ENCODE measurements at places on chromosomes 5 and 9.

DNA sequence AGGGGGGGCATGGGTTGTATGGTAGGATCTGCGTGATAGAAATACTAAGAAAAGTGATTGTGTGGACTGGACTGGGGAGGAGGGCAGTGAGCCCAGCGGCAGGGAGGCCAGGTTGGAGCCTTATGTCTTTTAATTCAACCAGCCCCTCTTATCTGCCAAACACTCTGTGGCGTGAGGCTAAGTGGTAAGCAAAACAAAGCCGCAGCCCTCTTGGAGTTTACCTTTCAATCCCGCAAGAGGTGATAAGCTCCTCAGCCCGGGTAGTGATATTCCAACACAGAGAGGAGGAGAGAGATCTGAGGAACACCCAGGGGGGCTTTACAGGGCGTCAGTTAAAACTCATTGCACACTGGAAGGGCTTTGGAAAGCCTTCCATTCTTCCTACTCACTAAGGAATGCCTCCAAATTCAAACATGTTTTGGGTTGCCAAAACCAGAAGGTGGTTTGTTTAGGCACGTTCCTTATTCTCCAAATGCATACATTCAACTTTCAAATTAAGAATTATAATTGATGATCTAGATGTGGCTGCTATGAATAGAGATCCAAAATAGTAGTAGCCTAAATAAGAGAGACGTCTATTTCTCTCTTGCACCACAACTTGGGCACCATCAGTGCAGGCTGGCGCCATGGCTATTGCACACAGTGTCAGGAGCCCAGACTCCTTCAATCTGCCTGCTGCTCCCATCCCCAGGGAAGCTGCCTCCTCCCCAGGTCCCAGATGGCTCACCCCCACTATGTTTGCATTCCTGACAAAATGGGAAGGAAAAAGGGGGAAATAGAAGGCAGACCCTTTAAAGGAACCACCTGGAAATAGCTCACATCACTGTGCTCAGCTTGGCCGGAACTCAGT lies 75.1 kb upstream of the FSTL4 start:
- no peak for DNase-seq

DNA sequence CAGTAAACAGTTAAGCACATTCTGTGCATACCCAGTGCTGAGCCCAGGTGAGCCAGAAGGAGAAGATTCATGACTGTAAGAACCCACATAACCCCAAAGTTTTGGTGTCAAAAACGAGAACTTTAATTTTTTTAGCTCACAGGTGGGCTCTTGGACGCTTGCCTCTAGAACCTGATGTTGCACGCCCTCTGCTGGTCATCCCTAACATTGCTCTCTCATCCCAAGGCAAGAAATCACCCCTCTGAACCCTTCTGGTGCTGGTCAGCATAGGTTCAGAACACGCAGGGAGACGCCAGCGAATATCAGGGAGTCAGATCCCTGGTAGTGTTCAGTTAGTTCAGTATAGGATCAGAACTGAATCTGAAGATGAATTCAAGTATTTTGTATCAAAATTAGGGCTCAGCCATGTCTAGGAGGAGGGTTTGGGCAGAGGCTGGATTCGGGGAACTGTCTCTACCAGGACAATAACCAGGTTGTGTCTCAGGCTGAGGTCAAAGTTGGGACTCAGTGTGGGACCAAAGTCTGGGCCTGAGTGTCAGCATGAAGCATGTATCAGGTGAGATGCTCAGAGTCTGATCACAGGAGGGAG lies 4.1 kb upstream of the DNAJB5 start:
- peak; percentile 77 for DNase-seq

DNA sequence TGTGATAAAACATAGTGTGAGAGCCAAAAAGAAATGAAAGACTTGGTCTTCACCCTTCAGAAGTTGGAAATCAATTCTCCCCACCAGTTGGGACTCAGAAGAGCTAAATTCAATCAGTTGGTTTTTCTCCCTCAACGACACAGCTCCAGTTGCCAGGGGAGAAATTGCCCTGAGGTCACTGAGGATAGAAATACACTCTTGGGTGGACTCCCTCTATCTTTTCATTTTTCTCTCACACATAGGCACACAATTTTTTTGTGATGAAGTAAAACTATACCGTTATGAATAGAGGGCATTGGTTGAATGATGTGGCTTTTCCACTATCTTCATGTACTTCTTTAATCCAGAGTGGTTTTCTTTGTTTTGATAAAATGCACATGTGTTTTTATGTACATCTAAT lies 80.2 kb downstream of the ZNF366 start:
- no peak for DNase-seq

GRCh38 chr5:135891791-135892190 lies 3.9 kb downstream of the IL9 start:
- no peak for DNase-seq

DNA sequence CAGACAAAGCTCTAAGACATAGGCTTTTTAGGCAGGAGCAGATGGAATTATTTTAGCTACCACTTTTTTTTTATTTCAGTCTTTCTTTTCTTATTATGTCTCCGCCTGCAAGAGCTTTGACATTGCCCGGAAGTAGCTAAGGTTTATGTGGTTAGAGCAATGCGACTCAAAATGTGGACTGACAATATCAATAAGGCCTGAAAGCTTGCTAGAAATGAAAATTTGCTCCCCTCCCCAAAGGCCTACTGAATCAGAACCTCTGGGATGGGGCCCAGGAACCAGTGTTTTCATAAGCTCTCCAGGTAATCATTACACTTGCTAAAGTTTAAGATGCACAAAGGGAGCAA lies 81.3 kb downstream of the SUSD1 start:
- no peak for DNase-seq

DNA sequence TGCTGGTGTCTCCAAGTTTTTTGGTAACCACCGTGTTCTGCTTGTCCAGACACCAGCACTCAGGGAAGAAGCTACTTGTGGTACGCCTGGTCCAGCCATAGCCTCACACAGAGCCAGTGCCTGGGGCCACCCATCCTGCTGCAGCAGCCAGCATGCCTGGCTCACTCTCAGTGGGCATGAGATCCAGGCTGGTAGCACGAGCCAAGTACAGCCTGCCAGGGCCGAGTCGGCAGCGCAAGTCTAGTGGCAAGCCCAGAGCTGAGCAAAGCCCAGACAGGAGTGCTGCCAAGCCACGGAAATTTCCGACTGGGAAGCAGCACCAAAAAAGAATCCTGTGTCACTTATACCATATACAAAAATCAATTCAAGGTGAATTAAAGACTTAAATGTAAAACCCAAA lies 36.3 kb upstream of the FBXL17 start:
- no peak for DNase-seq

GRCh38 chr5:31604240-31604639 lies 34.7 kb upstream of the PDZD2 start:
- DNase-seq = no peak

GRCh38 chr5:14267991-14268708 lies 125.0 kb downstream of the TRIO start:
- DNase-seq = no peak

GRCh38 chr9:137228968-137229896 lies 1.5 kb upstream of the SLC34A3 start:
- no peak for DNase-seq

DNA sequence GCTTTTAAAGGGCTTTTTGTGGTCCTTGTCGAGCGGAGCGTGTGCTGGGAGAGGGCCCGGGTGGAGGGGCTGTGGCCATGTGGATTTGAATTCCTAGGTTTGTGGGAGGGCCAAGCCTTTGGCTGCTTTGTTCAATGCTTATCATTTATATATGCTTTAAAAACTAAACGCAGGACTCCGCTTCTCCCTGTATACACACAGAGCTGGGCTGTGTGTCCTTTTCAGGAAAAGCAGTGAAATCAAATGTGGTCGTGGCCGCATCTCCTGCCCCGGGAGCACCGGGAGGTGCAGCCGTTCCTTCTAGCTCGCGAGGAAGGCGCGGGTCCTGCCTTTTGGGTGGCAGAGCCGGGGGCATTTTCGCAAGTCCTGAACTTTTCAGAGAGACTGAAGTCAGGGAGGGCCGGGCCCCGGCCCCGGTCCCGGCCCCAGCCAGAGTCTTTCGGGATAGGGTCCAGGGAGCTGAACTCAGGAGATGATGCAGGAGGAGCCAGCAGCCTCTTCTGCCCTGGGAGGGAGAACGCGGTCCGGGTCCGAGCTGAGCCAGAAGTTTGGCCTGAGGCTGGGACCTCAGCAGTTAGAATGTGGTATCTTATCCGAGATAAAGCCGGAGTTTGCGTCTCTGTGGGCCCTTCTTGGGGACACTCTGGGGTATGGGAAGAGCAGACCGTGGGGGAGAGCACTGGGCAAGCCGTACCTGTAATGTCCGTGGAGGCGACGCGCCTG lies 158.8 kb downstream of the C9orf152 start:
- DNase-seq = peak; percentile 36

GRCh38 chr5:127673117-127673800 lies 24.4 kb downstream of the CTXN3 start:
- no peak for DNase-seq

- DNase-seq = no peak
Measured at GRCh38 chr5:142360607-142361120, 35.8 kb upstream of the SPRY4 start.

DNA sequence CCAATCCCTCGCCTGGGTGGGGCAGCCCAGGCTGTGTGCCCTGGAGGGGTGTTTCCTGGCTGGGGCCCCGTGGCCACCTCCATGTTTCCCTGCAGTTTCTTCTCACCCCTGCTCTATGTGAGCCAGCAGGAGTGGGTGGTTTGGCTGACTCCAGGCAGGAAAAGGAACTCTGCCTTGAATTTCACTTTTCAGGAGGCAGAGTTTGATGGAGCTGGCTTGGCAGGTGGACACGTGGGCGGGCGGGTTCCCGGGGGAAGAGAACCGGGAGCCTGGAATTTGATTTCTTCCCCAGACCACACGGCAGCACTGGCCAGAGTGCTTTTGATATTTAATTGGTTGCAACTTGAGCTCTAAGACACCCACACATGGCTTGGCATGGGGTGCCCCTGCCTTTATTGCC lies 119.8 kb upstream of the PANK3 start:
- DNase-seq = no peak

- no peak for DNase-seq
Measured at GRCh38 chr5:75368391-75368790, 31.4 kb downstream of the HMGCR start.

GRCh38 chr5:19655627-19656026 lies 332.4 kb downstream of the CDH18 start:
- DNase-seq = no peak

- peak; percentile 37 for DNase-seq
Measured at GRCh38 chr5:113678924-113679575, 165.6 kb downstream of the YTHDC2 start.

DNA sequence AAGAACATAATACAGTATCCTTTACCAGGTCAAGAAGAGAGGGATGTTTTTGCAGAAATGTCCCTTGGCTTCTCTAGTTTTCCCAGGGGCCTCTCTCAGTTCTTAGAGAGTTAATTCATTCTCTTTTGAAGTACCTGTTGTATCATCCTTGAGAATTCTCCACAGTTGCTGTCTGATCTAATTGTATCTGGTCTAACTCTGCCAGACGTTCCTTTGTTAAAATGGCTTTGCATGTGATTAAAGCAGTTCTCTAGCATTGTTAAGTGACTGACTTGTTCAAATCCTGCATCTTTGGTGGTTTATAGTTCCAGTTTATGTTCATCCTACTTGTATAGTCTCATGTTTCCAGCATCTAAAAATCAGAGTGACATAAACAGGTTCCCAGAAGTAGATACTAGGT lies 65.0 kb downstream of the KIAA1958 start:
- DNase-seq = no peak

- DNase-seq = no peak
Measured at GRCh38 chr5:17413691-17414090, 84.3 kb upstream of the TAF11L2 start.

DNA sequence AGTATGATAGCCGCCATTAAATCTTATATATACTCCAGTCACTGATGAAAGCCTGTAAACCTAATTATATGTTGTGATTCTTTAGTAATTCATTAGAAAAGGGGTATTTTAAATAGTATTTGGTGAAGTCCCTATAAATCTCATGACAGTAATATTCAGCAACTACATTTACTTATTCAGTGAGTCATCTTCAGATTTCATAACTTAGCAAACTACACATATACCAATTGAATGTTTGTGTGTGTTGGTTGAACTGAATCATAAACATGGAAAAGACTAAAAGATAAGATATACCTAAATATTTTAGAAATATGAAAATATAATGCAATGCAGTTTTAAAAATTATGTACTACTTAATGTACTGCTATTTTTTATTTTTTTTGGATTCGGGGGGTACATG lies 1050.4 kb downstream of the MAT2B start:
- DNase-seq = no peak

GRCh38 chr5:67215519-67216471 lies 19.2 kb upstream of the CD180 start:
- DNase-seq = peak; percentile 88

GRCh38 chr9:110443146-110443865 lies 105.6 kb upstream of the TXNDC8 start:
- no peak for DNase-seq

- DNase-seq = no peak
Measured at GRCh38 chr9:88746743-88747398, 211.9 kb downstream of the NXNL2 start.

- no peak for DNase-seq
Measured at GRCh38 chr9:127463382-127463781, 12.1 kb downstream of the LRSAM1 start.

GRCh38 chr5:68372161-68372560 lies 156.6 kb downstream of the PIK3R1 start:
- no peak for DNase-seq

- DNase-seq = no peak
Measured at GRCh38 chr5:77637170-77637997, 1.1 kb downstream of the OTP start.

DNA sequence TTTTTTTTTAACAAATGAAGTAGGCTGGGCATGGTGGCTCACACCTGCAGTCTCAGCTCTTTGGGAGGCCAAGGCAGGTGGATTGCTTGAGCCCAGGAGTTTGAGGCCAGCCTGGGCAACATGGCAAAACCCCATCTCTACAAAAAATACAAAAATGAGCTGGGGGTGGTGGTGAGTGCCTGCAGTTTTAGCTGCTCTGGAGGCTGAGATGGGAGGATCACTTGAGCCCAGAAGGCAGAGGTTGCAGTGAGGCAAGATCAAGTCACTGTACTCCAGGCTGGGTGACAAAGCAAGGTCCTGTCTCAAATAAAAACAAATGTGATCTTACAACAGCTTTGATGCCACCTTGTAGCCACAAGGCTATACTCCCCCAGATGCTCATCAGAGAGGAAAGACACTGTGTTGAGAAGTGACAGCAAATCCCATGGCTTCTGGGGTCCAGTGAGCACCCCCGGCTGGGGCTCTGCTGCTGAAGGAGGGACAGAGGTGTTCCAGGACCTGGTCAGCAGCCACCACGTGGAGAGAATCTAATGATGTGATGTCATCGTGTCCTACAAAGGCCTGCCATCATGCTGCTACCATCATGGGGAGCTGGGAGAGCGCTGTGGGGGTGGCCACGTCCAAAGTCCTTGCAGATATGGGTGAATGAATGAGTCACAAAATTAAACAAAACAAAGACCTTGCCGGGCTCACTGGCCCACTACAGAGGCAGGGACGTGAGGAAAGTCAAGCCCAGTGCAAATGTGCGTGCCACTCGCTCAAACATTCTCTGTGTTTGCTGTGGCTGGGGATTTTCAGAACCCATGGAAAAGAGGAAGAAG lies 60.7 kb downstream of the PRRT1B start:
- no peak for DNase-seq

GRCh38 chr9:76419782-76420380 lies 25.7 kb upstream of the RFK start:
- no peak for DNase-seq
